Fibroblast of skin of left biceps (primary cell): ENCODE measurements at places on chromosomes 4 and X.

DNA sequence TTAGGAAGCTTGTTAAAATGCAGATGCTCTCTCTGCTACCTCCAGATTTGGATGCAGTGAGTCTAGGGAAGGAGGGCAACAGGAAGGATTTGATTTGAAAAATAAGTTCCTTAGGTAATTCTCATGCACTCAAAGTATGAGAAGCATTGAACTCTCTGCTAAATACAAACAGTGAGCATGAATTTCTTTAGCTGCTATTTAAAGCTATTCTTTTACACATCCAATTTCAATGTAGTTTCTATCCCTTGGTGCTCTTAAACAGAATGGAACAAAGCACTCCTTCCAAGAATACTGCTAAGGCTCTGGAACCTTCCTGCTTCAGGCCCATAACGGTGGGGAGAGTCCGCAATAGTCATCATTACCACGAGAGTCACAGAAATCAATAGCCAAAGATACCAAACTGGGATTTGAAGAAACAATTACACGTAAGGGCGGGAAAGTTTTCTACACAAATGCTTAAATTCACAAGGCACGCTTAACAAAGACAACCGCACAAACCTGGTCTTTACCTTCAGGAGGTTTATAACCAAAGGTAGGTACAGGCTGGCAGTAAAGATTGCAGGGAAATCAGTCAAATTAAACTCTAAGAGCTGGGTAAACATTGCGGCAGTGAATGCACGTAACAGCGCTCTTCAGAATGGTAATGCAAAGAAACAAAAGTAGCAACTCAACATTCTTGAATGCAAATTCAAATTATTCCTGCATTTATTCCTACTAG is 123.2 kb upstream of the NAP1L5 start:
- DNase-seq, result no peak

DNA sequence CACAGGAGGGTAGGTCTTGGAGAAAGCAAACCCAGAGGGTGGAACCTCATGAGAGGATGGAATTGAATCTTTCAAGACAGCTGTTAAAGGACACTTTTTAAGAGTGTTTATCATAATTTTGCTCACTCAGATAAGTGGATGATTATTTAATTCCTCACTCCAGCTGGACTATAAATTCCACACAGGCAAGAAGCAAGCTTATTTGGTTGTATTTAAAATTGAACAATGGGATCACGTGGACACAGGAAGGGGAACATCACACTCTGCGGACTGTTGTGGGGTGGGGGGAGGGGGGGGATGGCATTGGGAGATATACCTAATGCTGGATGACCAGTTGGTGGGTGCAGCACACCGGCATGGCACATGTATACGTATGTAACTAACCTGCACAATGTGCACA is 116.3 kb downstream of the DHRSX start:
- no peak for DNase-seq

DNA sequence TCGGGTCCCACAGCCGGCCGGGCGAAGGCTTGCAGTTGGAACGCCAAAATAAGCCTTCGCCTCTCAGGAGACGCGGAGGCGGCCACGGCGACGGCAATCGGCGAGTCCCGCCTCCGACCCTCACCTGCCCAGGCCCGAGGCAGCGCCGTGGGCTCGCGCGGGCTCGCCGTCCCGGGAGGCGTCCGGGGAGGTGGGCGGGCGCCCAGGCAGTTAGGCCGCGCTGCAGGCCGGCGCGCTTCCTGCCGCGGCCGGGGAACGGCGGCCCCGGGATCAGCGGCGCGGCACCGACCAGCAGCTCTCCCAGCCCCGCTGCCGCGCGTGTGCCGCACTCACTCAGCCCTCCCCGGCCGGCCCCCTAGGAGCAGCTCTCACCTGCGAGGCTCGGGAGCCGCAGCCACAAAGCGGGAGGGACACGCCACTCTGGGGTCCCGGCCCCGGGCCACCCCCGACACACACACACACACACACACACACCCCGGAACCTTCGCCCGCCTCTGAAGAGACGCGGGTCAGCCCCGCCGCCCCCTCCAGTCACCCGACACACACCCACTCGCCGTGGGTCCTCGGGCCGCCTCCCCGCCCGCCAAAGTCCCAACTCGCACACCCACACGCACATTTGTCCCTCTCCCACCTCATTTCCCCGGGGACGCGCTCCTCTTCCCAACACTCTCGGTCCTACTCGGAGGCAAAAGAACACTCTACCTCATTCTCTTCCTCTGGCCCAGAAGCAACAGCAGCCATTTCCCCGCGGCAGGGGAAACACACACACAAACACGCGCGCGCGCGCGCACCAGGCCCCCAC is at the start of gene CNOT6L:
Gene CNOT6L, minus strand, starts transcription at position 767 of the 802 bp plus-strand sequence. Its CDS starts 60 bp downstream, at position 707.
- peak; percentile 19 for DNase-seq

- DNase-seq, result no peak
Observed at GRCh38 chrX:8738588-8739189, 6.8 kb upstream of the ANOS1 start.

GRCh38 chr4:51906167-51906958 is 63.4 kb downstream of the DCUN1D4 start:
- DNase-seq, result no peak

DNA sequence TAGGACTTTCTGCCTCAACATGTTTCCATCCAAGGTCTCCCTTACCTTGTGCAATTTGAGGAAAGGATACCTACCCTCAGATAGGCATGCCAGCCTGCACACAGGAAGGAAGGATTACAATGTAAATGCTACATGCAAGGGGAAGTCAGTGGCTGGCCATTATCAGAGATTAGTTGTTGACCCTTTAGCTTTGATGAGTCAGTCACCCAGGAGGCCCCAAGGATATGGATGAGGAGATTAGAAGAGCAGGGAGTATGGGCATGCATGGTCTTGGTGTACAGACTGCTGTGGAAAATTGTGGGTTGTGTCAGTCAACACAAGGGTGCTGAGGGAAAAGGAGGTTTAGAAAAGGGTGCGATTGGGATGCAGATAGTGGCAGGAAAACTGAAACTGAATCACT is 92.0 kb downstream of the GUCY2F start:
- DNase-seq, result no peak

- no peak for DNase-seq
Observed at GRCh38 chr4:177546745-177547144, 104.5 kb upstream of the AGA start.

GRCh38 chr4:95606739-95607138 is 58.0 kb upstream of the UNC5C start:
- DNase-seq, result no peak

DNA sequence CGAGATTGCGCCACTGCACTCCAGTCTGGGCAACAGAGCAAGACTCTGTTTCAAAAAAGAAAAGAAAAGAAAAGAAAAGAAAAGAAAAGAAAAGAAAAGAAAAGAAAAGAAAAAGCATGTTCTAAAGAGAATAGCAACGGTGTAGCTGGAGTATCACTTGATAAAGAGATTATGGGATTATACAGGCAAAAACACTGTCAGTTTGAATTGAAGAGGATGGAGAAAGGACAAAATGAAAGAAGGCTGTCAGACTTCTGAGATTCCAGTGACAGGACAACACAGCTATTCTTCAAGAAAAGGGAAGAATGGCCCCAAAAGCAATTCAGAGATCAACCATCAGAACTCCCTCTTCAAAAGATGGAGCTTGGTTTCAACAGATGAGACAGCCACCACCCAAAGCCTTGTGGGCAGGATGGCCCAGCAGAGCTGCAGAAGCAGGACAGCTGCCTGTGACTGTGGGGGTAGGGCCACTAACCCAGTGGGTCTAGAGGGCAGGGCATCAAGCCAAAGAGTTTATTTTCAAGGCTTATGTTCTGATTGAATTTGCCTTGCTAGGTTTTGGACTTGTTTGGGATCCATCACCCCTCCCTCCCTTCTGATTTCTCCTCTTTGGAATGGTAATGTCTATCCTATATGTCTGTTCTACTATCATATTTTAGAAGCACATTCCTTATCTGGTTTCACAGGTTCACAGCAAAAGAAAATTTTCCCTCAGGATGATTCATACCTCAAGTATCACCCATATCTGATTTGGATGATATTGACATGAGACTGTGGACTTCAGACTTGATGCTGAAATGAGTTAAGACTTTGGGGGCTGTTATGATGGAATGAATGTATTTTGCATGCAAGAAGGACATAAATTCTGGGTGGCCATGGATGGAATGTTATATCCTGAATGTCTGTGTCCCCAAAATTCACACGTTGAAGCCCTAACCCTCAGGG is 17.5 kb downstream of the RFC1 start:
- peak; percentile 44 for DNase-seq

DNA sequence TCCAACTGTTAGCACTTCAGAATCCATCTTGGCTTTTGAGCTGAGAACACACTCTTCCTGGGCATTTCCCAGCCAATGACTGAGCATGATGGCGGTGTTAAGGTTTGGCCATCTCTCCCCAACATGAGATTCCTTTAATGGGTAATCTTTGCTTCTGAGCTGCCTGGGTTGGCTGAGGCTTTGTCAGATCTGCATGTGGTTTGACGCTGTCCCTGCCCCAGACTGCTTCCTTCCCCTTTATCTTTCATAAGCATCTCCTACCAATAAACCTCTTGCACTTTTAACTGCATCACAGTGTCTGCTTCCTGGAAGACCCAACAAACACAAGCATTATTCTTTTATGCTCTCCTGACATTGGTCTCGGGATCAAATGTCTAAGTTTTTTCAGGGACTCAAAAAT is 31.5 kb upstream of the DIPK2B start:
- DNase-seq, result no peak

DNA sequence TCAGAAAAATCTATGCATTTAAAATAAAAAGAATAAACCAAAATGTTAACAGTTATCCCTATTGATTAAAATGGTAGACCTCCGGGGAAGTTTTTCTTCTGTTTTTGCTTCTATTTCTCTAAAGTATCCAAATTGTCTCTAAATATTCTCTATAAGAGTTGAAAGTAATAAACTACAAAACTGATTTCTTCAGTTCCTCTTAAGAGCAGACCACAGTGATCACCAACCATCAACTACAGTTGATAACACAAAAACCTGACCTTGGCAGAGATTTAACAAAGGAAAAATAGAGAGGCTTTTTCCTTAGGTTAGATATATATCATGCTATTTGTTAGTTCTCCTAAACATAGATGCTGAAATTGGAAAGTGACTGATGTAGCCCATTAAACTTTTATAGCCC is 27.3 kb downstream of the DDX60 start:
- DNase-seq, result no peak

DNA sequence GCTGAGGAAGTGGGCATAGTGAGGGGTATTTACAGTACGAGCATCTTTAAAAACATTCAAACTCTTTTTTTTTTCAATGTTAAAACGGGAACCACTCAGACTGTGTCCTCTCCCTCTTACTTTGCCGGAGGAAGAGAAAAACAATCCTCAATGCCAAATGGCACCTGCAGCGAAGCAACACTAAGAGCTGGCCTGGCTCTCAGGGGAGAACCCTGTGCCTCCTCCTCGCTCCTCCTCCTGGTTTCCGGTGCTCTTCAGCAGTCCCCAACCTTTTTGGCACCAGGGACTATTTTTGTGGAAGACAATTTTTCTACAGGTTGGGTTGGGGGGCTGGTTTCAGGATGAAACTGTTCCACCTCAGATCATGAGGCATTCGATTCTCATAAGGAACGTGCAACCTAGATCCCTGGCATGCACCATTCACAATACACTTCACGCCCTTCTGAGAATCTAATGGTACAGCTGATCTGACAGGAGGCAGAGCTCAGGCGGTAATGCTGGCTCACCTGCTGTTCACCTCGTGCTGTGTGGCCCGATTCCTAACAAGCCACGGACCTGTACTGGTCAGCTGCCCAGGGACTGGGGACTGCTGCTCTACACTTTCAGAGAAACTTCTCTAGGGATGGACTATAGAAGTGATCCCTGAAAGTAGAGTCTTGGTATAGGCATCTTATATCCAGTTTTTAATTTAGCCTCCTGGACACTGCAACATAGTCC is 404.1 kb downstream of the RAPGEF2 start:
- no peak for DNase-seq
